ENCODE measurements at places on chromosomes 3 and 15.
A peak's percentile ranks its signal among the peaks of the same experiment; 100 is the strongest.

DNA sequence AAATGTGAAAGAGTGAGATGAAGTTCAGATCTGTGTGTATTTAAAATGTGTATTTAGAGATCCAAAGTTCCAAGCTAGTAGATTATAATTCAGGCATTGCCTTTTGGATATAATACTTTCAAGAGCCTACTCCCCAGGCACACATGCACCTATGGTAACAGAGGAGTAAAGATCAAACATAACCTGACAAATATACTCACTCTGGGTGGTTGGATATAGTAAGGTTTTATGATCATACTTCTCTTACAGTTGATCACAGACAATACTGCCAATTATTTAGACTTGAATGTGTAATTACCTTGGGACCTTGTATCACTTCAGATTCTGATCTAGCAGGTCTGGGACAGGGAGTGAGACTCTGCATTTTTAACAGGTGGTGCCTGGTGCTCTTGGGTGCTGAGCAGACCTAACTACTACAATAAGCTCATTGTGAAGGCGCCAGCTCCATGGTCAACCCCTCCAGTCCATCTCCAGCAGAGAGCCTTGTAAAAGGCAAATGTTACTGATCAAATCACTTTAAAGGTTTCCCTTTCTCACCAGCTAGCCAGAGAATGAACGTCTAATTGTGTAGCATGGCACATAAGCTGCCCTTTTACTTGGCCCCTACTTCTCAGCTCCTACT lies 55.5 kb downstream of the NBEAL2 start:
- no peak for DNase-seq

DNA sequence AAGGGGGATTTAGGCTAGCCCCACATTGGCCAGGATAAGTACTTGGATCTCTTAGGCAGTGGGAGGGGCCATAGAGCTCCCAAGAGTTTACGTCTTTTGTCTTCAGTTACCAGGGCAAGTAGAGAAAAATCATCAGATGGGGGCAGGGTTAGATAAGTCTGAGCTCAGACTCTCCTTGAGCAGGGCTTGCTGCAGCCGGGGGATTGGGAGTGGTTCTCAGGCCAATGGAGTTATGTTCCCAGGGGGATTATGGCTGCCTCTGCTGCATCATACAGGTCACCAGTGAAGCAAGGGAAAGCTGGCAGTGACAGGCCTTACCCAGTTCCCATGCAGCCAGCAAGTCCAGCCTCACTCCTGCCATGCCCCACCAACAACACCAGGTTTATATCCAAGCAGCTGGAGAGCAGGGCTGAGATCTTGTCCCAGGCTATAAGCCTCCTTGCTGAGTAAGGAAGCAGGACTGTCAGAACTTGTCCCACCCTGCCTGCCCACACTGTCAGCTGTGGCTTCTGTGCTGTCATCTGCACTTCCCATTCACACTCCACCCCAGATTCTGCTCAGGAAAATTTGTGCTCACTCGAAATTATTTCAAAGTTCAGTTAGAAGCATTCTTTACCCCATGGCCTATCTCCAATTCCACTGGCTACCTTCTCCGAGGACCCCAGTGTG lies 215.3 kb downstream of the FAM43A start:
- no peak for DNase-seq

- no peak for DNase-seq
These were observed 315.8 kb upstream of the SATB1 start for GRCh38 chr3:18740631-18741583.

DNA sequence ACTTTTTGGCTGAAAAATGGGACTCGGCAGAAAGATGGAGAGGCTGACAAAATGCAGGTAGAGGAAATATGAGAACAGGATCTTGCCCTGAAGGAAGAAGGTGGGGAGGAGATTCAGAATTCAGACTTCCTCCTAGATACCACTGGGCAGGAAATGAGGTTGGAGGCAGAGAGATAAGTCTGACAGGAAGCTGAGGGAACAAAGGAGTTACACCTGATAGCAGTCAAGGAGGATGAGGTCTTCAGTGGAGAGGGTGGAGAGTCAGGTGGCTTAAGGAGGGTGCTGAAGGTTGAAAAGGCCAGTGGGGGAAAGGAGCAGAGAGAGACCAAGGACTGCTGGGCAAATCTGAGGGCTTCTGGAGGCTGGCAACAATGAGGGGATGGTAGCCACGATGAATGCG lies 56.8 kb downstream of the CCR4 start:
- DNase-seq = no peak

GRCh38 chr3:117433427-117433826 lies 723.8 kb downstream of the TUSC7 start:
- DNase-seq = no peak

DNA sequence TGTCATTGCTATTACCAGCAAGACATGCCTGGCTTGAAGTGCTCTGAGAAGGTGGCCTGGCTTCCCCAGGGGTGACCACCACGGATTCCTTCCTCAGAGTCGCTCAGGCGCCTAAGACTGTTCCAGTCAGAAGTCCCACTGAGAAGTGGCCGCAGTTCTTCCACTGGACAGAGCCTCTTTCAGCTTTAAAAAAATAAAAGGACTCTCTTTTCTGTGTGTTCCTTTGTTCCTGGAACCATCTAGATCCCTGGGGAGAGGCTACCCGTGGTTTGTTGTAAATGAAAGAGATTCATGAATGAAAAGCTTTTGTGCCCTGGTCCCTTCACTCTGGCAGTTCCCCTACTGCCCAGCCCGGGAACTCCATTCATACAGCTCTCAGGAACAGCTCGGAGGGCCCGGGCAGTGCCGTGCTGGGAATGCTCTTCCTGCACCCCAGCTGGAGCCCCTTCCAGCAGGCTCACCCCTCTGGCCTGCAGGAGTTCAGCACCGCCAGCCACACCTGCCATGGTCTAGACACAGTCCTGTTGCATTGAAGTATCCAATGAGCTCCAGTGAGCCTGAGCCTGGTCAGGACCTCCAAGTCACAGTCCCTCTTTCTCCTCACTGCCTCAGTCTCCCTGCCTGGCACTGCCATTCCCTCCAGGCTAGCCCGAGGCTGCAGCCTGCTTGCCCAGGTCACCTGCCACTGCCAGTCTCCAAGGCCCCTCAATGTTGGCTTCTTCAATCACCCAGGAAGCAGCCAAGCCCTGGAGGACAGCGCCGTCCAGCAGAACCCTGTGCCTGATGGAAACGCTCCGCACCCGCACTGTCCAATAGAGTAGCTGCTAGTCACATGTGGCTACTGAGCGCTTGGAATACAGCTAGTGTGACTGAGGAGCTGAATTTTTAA lies 75.4 kb downstream of the XXYLT1 start:
- DNase-seq = peak; percentile 58

GRCh38 chr3:125191730-125192129 lies 20.8 kb downstream of the SLC12A8 start:
- no peak for DNase-seq

- DNase-seq = no peak
These were observed 1037.0 kb upstream of the CFAP20DC start for GRCh38 chr3:60086811-60087210.

DNA sequence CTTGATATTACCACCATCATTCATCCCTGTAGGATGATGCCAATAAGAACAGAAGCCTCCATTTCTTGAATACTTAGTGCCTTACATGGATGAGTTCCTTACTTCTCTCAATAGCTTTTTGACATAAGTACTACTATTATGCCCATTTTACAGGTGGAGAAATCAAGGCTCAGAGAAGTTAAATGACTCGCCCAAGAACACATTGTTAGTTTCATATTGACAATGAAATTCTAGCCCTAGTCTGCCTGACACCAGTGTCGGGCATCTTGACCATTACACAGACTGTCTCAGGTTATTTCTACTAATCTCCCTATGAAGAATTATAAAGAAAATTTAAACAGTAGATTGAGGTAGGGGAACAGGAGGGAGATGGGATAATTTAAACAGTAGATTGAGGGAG lies 52.5 kb upstream of the ARL8B start:
- DNase-seq = no peak

GRCh38 chr15:25682340-25682739 lies 180.8 kb downstream of the ATP10A start:
- DNase-seq = peak; percentile 40

DNA sequence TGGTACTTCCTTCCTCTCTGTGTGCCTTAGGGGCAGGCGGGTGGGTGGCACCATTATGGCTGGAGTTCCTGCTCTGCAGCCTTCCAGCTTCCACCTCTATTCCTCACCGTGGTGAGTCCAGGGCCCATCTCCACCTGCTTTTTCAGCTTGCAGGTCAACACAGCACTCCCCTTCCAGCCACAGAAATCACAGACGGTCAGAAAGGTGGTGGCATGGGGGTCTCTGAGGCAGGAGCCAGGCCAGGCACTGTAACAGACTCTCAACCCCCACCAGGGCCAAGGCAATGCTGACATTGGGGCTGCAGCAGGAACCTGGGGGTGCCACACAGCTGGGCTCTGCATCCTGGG lies 16.6 kb downstream of the KLF15 start:
- DNase-seq = no peak

DNA sequence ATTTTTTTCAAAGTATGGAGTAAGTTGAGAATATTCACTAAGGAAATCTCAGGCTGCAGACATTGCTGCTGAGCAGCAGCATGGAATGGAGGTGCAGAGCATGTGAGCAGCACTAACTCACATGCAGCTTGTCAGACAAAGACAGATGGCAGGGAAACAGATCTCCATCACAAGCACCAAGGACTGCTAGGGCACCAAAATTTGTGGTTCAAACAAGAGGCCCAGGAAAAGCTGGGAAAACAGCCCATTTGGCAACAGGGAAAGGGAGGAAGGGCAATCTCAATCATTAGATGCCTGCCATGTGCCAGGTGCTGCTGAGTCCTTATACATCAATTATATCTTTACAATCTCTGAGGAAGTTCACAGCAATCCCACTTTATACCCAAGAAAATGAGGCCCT lies 47.2 kb upstream of the EIF1B start:
- no peak for DNase-seq

DNA sequence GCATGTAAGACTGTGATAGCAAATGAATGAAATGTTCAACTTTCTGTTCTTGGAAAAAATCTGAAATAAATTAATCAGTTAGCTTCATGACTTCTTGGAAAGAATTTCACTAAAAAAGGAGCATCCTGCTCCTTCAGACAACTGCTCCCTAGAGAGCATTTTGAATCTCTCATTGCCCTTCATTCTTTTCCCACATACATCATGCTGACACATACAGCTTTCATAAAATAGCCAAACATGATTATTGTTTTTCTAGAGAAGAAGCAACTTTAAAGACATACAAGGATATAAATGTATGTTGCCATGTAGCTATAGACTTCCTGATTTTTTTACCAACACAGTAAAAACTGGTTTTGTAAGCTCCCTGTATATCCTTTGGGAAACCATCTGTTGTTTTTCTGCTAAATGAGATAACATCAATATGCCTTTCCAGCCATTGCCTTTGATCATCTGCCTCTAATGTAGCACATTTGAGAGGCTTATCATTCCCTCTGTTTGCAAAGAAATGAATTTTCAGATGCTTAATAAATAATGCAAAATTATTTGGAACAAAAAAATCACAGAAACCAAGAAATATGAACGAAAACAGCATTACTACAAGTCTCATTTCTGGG lies 248.2 kb upstream of the GPR149 start:
- DNase-seq = no peak

DNA sequence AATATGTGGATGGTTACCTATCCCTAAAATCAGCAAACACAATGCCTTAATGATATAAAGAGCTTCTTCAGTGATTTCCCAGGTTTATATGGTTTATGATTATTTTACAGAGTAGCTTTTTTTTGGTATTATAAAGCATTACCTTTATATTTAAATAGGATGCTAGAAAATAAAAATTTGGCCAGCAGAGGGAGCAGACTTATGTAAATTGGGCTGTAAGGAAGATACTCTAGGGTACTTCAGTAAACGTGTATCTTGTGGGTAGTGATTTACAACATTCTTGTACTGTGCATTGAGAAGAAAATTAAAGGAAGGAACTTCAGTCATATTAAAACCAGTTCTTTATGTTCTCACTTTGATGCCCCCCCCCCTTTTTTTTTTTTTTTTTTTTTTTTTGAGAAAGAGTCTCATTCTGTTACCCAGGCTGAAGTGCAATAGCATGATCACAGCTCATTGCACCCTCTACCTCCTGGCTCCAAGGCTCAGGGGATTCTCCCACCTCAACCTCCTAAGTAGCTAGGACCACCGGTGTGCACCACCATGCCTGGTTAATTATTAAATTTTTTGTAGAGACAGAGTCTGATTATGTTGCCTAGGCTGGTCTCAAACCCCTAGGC lies 167.9 kb downstream of the BBX start:
- no peak for DNase-seq

- DNase-seq = no peak
These were observed 7.5 kb downstream of the P2RY1 start for GRCh38 chr3:152842413-152842812.

DNA sequence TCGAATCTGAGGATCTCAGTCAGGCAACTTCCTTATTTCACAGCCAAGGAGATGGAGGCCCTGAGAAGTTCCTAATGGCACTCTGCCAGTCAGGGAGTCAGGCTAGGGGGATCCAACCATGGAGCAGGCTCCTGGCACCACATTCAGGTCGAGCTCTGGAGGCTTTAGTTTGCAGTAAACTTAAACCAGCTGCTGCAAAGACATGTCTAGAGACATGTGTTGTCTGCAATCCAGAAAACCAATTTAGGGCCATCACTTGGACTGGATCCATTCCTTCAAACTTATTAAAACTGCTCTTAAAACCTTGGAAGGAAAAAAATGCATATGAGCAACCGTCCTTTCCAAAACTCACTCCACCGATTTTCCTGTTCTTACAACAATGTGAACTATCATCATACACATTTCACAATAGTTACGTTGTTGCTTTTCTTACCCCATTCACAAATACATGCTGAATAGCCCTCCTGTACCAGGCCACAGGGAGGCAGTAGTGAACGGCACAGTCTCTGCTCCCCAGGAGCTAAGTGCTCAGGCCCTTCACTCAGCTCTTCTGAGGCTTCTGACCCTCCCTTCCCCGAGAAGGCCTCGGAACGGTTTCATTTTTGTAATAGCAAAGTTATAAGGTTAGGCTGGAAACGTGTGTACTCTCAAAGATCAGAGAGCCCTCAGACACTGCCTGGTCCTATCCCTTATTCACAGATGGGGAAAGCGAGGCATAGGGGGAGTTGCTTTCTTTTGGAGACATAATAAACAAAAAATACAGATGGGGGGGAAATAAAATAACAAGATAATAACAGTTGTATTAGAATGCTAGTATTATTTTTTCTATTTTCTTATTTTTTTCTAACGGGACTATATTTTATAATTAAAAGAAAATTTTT lies 20.1 kb downstream of the RFT1 start:
- DNase-seq = no peak

GRCh38 chr3:69092030-69092516 lies 7.3 kb downstream of the ARL6IP5 start:
- DNase-seq = no peak

GRCh38 chr3:69724722-69725435 lies 14.4 kb upstream of the MITF start:
- DNase-seq = no peak

- no peak for DNase-seq
These were observed 14.3 kb downstream of the TOMM70 start for GRCh38 chr3:100386437-100387074.

DNA sequence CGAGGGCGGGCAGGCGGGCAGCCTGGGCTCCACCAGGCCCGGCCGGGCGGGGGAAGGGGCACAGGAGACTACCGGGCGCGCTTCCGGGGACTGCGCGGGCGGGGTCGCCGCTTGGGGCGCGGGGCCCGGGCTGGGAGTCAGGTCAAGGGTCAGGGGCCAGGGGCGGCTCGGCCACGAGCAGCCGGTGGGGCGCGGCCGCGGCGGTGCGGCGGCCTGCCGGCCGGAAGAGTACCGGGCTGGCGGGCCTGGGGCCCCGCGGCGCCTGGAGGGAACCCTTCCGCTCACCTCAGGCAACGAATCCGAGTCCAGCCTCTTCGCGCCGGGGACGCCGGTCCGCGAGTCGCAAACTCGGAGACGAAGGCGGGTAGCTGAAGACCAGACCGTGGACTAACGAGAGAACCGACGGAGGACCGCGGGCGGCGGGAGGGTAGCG lies 225 bp downstream of the RHOA start:
- no peak for DNase-seq

GRCh38 chr3:181629711-181630110 lies 82.0 kb upstream of the SOX2 start:
- DNase-seq = no peak

Measured in substantia nigra (tissue), 51 donors.